ENCODE measurements at places on chromosomes 3 and 15. TPM values are rescaled to one million over a fixed set of nuclear protein-coding genes. Genes with fewer than 3 reads are reported as not detected.

DNA sequence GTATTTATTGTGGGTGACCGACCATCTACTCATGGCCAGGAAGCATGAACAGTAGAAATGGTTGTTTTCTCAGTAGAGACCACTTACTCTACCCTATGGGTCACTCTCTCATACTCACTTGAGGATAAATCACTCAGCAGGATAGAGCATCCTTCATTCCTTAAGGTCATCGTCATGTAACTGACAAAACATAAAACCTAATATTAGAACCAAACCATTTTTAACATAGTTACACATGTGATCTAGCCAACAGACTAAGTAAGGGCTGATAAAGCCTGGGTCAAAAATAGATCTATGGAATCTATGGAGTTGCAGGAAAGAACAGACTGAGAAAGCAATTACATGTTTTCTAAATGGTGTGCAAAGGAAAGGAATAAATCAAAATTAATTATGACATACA lies 769.1 kb downstream of the NTRK3 start:
- DNase-seq: no peak

GRCh38 chr3:154783521-154783931 lies 296.6 kb upstream of the MME start:
- DNase-seq: no peak

GRCh38 chr3:132713977-132714727 lies 8.1 kb downstream of the NPHP3 start:
- DNase-seq: no peak

ROPN1 gene
- not detected for polyA plus RNA-seq

IDH3A gene
- polyA plus RNA-seq: 39.4 TPM

DNA sequence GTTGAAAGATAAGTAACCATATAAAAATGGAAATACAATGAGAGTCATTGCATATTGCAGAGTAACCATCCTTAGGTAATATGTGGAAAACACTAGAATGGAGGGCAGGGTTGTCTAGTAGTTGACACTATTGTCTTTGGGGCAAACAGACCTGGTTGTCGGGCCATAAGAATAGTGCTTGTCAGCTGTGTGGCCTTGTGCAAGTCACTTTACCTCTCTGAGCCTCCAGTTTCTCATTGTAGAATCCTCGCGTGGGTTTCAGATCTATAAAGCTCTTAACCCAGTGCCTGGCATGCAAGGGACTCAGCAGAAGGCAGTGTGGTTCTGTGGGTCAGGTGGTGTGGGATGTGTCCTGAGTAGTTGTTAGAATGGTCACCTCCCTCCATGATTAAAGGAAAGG lies 32.0 kb downstream of the MRPS25 start:
- DNase-seq: no peak

GRCh38 chr3:33636125-33636850 lies 81.8 kb downstream of the CLASP2 start:
- no peak for DNase-seq

GRCh38 chr3:134134240-134134639 lies 104.5 kb upstream of the SLCO2A1 start:
- no peak for DNase-seq

APBA2 gene
- 4.2 TPM for polyA plus RNA-seq

DNA sequence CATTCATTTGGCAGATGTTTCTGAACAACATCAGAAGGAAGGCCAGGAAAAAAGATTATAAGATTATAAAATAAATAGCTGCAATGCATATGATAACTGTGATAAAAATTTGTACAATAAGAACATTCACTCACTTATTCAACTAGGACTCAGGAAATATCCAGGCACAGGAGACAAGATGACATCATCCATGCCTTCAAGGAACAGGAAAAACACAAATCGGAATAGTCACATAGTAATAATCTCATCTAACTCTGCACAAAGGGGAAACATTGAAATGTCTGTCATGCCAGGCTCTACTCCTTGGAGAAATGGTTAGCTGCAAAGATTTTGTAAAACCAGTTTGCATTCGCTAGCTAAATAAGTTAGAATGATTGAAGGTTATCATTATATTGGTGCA lies 233.5 kb upstream of the AGTR1 start:
- DNase-seq: no peak

DNA sequence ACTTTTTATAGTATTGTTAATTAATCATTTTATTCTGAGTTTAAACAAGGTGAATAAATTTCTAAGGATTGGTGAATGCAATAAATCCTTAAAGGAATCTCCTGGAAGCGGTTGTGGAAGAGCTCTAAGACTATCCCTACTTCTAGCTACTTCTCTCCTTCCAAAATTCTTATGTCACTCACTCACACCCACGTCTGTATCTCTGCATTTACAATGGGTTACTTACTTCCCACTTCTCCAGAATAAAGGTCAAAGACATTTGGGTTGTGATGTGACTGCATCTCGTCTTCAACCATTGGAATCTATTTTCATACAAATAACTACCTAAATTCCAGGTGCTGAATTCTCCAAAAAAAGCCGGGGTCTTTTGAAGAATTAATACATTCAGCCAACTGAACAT lies 234.2 kb upstream of the MDFIC2 start:
- no peak for DNase-seq

DNA sequence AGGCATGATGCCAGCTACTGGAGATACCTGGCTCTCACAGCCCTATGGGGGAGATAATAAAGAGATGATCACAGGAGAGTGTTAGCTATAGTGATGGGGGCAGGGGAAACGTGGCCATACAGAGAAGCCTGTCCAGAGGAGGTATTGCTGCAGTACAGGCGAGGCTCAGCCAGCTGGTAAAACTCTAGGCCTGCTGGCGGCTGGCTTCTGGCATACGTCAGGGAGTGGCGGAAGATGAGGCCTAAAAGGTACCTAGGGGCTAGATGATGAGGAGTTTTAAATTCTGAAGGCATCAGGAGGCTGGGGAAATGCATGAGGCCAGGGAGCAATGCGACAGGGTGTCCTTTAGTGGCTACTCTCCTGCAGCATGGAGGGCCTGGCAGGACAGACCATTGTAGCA lies 110.7 kb downstream of the EEFSEC start:
- no peak for DNase-seq

DNA sequence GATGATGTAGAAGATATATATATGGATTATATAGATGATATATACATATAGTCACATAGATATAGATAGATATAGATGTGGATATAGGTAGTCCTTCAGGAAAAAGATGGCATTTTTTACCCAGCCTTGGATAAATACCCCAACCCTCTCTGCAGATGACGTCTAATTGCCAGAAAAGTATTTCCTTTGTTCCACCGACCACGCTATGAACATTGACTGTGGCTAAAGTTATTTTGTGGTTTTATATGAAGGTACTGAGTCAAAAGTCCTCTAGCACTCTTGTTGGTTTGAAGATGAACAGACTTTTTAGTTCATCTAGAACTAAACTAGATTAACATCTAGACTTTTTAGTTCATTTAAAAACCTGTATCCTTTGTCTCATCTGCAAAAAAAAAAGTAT lies 207.7 kb downstream of the PLOD2 start:
- no peak for DNase-seq

GOLGA6A gene
- 0.06 TPM for polyA plus RNA-seq

GRCh38 chr3:165389064-165389463 lies 192.9 kb upstream of the SLITRK3 start:
- no peak for DNase-seq

DNA sequence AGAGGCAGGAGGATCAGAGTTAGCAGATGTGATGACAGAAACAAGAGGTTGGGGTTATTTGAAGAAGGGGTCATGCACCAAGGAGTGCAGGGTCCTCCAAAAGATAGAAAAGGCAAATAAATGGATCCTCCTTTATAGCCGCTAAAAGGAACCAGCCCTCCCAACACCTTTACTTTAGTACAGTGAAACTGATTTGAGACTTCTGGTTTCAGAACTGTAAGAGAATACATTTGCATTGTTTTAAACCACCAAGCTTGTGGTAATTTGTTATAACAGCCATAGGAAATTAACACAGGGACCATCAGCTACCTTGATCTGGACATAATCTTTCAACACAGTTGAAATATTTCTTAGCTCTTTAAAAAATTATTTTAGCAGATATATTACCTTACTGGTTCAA lies 166.6 kb downstream of the TIGIT start:
- no peak for DNase-seq

COL8A1 gene
- polyA plus RNA-seq: 26.4 TPM

GRCh38 chr3:40229386-40229785 lies 80.1 kb upstream of the EIF1B start:
- DNase-seq: no peak

DNA sequence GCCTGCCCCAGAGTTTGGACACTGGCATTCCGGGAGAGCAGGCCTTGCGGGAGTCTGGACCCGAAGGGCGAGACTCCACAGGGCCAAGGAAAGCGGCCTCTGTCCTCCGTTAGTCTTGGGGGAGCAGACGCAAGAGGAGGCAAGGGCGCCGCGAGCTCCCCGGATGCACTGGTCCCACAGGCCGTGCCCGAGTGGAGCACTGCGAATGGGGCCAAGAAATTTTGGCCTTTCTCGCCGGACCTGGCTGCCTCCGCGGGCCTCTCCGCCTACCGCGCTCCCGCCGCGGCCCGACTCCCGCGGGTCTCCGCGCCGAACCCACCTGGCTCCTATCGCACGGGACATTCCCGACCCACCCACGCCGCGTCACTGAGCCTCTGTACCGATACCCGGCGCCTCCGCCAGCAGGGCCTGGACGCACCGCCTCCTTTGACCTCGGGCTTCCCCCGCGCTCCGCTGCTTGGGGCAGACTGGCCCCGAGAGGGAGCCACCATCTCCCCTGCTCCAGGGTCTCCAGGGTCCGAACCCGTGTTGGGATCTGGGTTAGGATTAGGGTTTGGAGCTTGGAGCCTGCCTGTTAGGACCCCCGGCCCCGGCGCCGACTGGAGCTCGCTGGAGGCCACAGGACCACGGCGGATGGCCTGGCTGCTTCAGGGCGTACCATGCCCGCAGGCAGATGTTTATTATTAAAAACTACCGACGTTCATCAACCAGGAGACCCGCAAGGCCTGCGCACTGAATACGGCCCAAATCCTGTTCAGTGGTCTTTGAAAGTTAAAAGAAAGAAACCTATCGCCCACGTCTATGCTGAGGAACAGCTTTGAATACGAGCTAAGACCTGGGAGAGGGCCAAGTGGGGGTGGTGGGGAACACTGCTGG lies 11.7 kb downstream of the SHOX2 start:
- DNase-seq: no peak

GRCh38 chr3:138718849-138719248 lies 110.3 kb downstream of the FAIM start:
- no peak for DNase-seq

DNA sequence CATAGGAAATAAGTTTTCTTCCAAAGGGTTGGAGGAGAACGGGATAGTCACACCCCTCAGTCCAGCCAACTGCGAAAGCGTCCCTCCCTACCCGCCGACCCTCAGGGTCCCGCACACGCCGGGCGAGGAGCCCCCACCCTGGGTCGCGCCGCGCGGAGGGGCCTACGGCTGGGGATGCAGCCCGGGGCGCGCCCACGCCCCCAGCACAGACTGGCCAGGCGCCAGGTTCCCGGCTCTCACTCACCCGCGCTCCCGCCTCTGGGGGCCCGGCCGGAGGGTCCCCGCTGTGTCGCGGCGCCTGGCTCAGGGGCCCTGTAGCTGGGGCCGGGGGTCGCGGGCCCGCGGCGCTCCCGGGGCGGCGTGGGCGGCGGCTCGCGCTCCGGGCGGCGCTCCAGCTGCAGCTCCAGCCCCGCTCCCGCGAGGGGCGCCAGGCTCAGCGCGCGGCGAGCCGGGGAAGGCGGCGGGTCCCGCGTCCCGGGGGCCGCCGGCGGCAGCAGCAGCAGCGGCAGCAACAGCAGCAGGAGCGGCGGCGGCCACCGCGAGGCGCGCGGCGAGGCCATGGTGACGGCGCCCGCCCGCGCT lies 375 bp downstream of the HEG1 start:
- DNase-seq: no peak

DNA sequence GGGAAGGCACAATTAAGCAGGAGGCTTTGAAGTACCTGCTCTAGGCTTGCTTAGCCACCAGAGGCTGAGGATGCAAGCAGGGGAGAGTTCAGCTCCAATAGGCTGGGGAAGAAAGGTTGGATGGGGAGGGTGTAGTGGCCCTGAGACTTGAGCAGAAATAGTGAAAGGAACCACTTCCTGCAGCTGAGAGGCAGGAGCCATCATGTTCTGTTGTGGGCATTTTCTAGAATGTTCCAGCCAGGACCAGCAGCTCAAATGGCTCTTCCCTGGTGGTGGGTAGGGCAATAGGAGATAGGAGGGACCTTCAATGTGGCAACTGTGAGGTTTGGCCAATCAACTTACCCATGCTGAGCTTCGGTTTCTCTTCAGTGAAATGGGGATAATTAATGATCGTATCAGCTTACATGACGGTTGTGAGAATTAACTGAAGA lies 79.1 kb upstream of the CGNL1 start:
- no peak for DNase-seq

- DNase-seq: no peak
These were observed 24.8 kb downstream of the VGLL4 start for GRCh38 chr3:11618904-11619303.

GRCh38 chr3:8846176-8846575 lies 76.8 kb upstream of the OXTR start:
- no peak for DNase-seq

- no peak for DNase-seq
These were observed 43.0 kb downstream of the FLNB start for GRCh38 chr3:58051196-58051595.

DNA sequence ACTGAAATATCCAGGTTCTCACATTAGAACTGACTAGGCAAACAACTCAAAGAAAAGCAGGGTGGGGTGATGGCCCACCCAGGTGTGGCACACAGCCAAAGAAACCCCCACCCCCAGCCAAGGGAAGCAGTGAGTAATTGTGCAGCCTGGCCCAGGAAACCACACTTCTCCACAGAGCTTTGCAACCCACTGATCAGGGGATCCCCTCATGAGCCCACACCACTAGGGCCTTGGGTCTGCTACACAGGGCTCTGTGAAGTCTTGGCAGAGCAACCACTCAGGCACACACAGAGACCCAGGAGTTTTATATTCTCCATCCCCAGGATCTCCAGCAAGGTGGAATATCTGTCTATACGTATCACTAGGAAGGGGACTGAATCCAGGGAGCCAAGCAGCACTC lies 22.2 kb upstream of the TRIM42 start:
- DNase-seq: no peak

DNA sequence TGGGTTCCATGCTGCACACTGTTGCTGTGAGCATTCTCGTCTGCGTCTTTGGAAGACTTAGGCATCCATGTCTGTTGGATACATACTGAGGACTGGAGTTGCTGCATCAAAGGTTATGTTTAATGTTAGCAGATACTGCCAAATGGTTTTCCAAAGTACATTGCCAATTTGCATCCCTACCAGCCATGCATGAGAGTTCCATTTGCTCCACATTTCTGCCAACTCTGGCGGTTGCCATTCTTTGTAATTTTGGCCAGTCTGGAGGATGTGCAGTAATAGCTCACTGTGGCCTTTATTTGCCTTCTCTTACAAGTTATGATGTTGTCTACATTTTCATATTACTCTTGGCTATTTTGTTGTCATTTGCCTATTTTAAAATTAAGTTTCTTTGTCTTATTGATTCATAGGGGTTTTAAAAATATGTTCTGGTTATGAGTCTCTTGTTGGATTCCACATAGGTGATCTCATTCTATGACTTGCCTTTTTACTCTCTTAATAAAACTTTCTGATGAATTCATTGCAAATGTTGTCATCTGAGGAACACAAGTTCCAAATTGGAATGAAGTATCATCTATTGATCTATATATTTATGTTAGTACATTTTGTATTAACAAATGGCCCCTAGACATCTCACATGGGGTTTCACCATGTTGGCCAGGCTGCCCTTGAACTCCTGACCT lies 42.1 kb downstream of the FBLN2 start:
- DNase-seq: no peak

Measured in urinary bladder (tissue), 4 donors.